Osteoblast (primary cell): ENCODE measurements at places on chromosomes 16 and 17. TPM values are rescaled to one million over a fixed set of nuclear protein-coding genes. Genes with fewer than 3 reads are reported as not detected.

FASN gene
- total RNA-seq: 120 and 142 TPM in 2 replicates

PIK3R5 gene
- under 0.01 and 0.36 TPM in 2 replicates for total RNA-seq

EFCAB13 gene
- total RNA-seq: 5.3 and 6.9 TPM in 2 replicates

TAC4 gene
- not detected in 2 replicates for total RNA-seq

SEC14L1 gene
- total RNA-seq: 53.6 and 71.3 TPM in 2 replicates

FNDC8 gene
- not detected in 2 replicates for total RNA-seq

GRB7 gene
- total RNA-seq: under 0.01 and 0.29 TPM in 2 replicates

MEOX1 gene
- total RNA-seq: under 0.01 TPM in 1 of 2 replicates, not detected in the other

USP43 gene
- total RNA-seq: under 0.01 and 0.36 TPM in 2 replicates

CES3 gene
- 0.29 TPM in 1 of 2 replicates, not detected in the other for total RNA-seq

ANKRD40CL gene
- 0.36 TPM in 1 of 2 replicates, not detected in the other for total RNA-seq
